ENCODE measurements at places on chromosomes 12 and 14. TPM values are rescaled to one million over a fixed set of nuclear protein-coding genes. Genes with fewer than 3 reads are reported as not detected.
A peak's percentile ranks its signal among the peaks of the same experiment; 100 is the strongest.

Gene TMEM229B
- 0.77 TPM for total RNA-seq

Gene TOGARAM1
- 22.1 TPM for total RNA-seq

Gene TPH2
- not detected for total RNA-seq

Gene SMIM41
- 2.0 TPM for total RNA-seq

Gene PPP1R1A
- total RNA-seq: not detected

Gene GNS
- 249 TPM for total RNA-seq

Gene TDRD9
- 0.50 TPM for total RNA-seq

Gene RTN1
- 0.17 TPM for total RNA-seq

Gene LGR5
- total RNA-seq: not detected

Gene FITM1
- total RNA-seq: under 0.01 TPM

Gene ITGB7
- total RNA-seq: 0.50 TPM

Gene PMCH
- total RNA-seq: not detected

Gene KRT83
- not detected for total RNA-seq

Gene EEF1AKMT3
- 8.9 TPM for total RNA-seq

DNA sequence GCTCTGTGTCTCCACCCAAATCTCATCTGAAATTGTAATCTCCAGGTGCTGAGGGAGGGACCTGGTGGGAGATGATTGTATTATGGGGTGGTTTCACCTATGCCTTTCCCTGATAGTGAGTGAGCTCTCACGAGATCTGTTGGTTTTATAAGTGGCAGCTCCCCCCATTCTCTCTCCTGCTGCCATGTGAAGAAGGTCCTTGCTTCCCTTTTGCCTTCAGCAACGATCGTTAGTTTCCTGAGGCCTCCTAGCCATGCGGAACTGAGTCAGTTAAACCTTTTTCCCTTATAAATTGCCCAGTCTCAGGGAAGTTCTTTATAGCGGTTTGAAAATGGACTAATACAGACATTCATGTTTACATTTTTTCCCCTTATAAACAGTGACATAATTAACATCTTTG is 36.1 kb downstream of the PELI2 start:
- DNase-seq: no peak

GRCh38 chr12:109010259-109010658 is 10.6 kb downstream of the SVOP start:
- DNase-seq: no peak

DNA sequence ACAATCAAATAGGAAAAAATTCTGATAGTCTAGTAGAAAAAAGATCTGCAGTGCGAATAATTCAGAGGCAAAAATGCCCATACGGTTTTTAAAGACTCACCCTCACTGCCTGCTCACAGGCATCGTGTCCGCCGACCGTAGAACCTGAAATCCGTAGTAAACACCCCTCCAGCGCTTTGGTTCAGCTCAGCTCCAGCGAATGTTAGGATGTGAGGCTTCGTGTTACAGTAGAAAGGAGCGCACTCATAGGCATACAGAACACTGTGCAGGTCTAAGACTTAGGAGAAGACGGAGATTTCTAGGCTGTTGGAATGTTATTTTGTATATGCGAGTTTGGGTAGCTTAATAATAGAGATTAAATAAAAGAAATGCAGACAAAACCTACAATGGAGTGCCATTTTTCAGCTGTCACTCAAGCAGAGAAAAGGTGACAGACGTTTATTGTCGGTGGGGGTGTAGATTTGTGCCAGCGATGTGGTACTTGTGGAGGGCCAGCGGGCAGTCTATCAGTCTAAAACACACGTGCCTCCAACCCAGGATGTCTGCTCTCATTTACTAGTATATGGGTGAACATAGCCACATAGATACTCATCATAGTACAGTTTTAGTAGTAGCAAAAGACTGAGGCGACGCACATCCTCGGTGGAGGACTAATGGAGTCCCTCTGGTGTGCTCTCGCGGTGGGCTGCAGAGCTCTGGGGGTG is 25.7 kb downstream of the SFSWAP start:
- DNase-seq: no peak

DNA sequence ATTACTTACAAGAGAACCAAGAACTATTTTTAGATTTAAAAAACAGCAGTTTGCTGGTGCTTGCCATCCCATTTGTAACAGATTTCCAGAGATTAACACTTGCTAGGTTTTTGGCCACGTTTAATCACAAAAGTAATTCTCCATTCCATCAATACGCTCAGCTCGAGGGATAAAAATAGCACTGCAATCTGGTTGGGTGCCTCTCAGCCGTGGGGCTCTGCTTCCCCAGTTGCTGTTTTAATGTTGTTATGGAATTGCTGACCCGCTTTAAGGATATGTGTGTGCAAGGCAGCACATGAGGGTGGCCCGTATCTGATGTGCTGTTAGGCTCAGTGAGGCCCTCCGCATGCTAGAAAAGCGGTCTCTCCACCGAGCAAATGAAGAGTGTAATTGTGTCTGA is 222.2 kb upstream of the TMEM260 start:
- no peak for DNase-seq

DNA sequence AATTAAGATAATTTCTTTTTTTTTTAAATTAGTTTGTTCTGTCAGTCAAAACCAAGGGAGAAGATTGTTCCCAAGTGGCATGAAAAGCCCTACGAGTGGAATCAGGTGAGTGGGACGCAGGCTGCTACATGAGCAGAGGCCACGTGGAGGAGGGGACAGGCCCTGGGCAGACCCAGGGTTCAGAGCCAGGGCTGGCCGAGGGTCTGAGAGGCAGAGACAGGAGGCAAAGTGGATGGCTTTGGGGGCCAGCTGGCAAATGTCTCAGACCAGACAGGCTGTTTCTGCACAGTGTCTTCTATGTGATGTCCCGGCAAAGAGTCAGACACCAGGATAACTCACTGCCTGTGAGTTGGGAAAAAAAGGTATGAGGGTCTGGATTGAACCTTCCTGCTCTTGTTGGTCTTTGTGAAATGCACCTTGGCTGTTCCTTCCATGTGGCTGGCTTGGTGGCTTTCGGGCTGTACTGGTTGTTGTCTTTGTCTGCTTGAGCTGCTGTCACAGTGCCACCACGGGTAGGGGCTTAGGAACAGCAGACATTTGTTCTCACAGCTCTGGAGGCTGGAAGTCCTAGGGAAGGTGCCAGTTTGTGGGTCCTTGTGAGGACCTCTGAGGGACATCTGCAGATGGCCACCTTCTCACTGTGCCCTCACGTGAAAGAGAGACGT is 35.8 kb upstream of the ASPG start:
- no peak for DNase-seq

DNA sequence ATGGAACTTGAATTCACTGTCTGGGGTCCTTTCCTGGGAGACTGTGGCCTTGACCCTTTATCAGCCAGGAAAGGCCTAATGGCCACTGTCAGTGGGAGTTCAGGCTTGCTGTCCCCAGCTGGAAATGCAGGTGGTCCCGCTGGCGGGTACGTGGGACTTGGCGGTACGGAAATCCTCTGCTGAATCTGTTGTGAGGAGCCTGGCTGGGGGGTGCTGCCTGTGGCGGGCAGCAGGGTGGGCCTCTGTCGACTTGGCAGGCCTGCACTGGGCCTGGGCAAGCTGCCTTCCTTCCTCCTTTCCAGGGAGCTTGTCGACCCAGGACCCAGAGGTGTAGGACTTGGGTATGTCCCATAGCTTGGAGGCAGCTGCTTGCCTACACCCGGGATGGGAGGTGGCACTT is 26.3 kb downstream of the ZFYVE21 start:
- no peak for DNase-seq

GRCh38 chr12:11882301-11883019 is 188.3 kb upstream of the BCL2L14 start:
- DNase-seq: no peak

- no peak for DNase-seq
Measured at GRCh38 chr14:75155169-75155568, 21.2 kb downstream of the TMED10 start.

- DNase-seq: no peak
Measured at GRCh38 chr12:39157696-39158342, 252.4 kb upstream of the CPNE8 start.

DNA sequence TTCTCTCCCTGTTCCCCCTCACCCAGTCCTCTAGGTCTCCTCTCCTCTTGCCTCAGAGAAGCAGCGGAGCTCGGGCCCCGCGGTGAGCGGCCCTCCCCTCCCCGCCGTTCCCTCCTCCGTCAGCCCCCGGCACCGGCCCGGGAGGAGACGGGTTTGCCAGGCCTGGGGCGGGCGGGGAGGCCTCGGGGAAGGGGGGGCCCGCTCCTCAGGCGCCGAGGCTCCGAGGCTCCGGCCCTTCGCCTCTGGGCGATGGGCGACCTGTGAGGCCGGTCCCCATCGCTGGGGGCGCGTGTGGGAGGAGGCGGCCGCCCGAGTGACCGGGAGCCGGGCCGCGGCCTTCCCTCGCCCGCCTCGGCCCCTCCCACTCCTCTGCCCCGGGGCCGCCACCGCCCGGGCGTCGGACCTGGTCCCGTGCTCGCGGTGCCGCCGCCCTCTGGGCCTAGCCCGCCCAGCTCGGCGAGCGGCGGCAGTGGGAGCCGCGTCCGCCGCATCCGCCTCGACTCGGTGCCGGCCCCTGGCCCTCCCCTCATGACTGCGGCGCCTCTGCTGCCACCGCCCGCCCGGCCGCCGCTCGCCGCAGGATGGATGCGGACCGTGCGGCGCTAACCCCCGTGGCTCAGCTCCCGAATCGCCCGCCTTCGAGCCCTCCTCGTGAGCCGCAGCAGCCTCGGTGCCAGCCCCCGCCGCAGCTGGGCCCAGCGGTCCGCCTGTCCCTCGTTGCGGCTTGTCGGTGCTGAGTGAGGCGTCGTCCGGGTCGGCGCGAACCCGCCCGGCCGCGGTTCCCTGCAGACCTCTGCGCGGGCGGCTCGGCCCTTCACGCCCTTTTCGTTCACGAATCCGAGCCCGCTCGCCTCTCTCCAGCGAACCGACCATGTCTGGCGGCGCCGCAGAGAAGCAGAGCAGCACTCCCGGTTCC is 574 bp downstream of the WNK1 start:
- DNase-seq: peak; percentile 48

- no peak for DNase-seq
Measured at GRCh38 chr14:69079747-69080146, 73.2 kb downstream of the DCAF5 start.

- DNase-seq: no peak
Measured at GRCh38 chr12:101969-102878, 35.7 kb downstream of the IQSEC3 start.

DNA sequence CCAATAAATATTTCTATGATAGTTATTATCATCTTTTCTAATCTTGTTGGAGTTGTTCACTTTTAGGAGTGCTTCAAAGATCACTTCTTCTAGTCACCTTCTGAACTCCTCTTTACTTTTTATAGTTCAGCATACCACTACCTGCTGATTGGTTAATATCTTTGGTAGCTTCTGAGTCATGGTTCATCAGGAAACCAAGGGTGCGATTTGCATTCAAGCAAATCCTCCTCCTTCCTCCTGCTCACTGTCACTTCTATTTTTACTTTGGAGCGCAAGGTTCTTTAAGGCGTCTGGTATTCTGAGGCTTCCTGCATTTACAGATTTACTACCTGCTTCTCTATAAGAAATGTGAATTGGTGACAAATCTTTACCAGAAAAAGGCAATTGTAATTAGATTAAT is 24.0 kb downstream of the SYT1 start:
- no peak for DNase-seq

GRCh38 chr12:108572166-108572790 is 9.9 kb downstream of the ISCU start:
- DNase-seq: no peak

GRCh38 chr14:56156096-56156495 is 37.9 kb downstream of the PELI2 start:
- DNase-seq: peak; percentile 28

DNA sequence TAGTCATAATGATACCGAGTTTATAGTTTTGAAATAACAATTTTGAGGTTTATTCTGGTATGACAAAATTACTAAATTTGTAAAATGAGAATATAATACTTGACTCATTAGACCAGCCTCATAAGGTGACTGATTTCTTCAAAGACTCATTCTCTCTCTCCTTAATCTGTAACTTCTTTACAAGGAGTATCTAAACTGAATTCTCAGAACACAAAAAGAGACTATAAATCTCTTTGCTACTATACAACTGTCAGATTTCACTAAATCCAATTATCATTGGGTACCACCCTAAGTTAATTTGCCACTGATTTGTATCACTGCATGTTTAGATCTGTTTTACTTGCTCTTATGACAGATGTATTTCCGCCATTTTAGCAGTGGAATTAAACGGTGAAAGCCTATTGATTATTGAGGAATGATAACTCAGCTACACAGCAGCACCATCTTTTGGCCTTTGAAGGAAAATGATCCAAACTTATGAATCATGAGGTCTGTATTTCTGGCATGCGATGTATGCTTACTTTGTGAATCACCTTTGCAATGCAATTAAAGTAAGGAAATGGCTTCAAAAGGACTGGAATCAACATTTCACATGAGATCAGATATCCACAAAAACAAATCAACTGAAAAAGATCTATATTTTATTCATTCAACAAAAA is 161.2 kb downstream of the RERGL start:
- DNase-seq: peak; percentile 3

DNA sequence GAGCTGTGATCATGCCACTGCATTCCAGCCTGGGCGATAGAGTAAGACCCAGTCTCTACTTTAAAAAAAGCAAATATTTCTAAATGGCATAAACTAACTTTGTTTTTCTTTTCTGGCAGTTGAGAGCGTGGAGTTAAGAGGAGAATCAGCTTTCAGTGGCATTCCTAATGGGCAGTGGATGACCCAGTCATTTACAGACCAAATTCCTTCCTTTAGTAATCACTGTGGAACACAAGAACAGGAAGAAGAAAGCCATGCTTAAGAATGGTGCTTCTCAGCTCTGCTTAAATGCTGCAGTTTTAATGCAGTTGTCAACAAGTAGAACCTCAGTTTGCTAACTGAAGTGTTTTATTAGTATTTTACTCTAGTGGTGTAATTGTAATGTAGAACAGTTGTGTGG is 21.2 kb downstream of the TDG start:
- peak; percentile 85 for DNase-seq

DNA sequence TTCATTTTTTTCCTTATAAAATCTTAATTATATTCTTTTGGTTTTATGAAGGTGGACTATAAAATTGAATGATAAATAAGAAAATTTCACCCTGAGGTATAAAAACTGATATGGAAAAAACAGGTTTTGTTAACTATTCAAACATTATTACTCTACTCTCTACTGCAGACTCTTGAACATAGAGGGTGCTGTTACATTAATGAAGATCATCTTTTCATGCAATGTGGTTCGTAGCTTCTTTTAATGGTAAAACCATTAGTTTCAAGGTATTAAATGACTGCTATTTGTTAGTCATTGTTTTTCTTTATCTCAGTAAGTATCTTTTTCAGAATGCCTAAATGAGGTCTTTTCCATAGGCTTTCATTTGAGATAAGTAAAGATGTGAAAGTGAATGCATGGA is 510.4 kb downstream of the SLC16A7 start:
- peak; percentile 60 for DNase-seq

DNA sequence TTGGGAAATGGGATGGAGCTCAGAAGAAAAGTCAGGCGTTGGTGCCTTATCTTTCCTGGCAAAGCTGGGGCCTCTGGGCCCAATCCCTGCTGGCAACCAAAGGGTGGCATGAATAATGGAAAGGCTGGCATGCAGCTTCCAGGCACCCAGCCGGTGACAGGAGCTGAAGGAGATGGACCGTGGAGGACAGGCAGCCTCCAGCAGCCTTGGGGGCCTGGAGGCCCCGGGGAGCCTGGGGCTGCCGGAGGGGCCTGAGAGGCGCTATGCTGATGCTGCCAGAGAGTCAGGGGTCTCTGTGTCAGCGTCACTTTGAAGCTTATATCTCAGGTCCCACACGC is 38.2 kb upstream of the EML1 start:
- DNase-seq: no peak

- DNase-seq: no peak
Measured at GRCh38 chr12:27387473-27387872, 54.8 kb downstream of the BMAL2 start.

GRCh38 chr14:103206023-103206481 is 82.8 kb downstream of the TNFAIP2 start:
- DNase-seq: no peak

Measured in fibroblast of lung (primary cell).